CD4-positive, alpha-beta T cell treated with Interleukin-1 beta for 1 hour (primary cell): ENCODE measurements at places on chromosomes 2 and 18.
A peak's percentile ranks its signal among the peaks of the same experiment; 100 is the strongest.

DNA sequence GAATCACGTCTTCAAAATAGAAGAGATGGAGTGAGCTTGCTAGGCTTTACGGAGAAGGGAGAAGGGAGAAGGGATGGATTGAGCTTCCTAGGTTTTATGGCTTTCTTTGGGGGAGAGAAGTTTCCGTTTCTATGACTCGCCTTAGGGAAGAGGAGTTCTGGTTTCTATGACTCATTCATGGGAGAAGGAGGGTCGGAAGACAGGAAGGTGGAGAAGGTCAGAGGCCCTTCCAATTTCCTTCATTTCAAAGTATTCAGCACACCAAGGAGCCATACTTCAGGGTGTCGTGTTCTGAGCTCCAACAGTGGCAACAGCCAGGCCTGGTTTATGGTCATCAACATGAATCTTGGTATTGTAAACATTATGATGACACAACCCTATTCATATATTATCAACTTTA, 284.7 kb upstream of the VWC2L start:
- no peak for DNase-seq

DNA sequence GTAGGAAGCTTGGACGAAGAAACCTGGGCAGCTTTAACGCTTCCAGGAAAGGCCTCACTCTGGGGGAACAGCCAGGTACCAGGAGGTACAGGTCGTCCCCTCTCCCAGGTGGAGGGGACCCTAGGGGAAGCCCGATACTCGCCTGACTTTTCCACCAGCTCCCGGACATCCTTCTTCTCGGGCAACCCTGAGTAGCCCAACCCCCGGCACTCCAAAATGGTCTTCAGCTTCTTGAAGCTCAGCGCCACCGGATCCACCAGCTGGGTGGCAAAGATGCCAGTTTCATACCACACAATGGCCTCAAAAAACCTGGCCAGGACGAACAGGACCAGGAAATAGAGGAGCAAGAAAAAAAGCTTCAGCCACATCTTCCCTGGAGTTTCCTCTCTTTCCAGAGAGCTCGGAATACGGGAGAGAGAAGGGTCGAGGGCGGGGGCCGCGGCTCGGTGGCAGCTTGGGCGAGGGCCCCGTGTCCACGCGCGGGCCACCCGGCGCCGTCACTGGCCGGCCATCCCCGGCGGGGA, 1.1 kb downstream of the RNF103 start:
- peak; percentile 20 for DNase-seq

DNA sequence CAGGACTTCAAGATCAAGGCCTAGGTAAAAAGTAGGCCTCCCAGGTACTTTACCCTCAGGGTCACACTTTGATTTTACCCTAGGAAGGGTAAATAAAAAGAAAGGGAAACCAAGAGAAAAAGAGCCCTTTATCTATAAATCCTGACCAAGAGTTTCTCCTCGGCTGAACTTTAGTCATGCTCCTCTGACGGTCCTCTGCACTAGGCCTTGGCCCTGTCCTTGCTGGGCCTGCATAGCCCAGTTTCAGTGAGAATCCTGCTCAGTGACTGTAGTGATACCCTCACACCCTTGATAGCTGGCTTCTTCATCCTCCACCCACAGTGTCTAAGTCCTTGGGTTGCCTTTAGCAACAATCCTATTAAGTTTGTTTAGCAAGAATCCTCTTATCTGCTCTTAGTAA, 20.5 kb upstream of the ITSN2 start:
- no peak for DNase-seq

DNA sequence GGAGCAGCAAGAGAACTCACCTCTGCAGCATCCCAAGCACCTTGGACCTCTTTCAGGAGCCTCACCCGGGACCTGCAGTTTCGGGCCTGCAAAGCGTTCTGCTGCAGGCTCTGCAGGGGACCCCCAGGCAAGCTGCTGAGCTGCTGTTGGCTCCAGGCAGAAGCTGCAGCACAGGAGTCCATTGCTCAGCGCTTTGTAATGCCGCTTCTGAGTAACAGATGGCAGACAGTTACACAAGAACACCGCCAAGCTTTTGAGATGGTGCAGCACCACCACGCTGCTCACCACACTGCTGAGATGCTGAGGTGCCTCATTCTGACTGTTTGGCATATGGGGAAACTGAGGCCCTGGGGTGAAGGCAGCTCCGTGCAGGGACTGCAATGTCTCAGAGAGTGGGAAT, 1.9 kb upstream of the GALNT14 start:
- DNase-seq: no peak

- DNase-seq: no peak
These were observed 103.8 kb downstream of the TRIM43 start for GRCh38 chr2:95695613-95696012.

- no peak for DNase-seq
These were observed 77.6 kb downstream of the PTPN4 start for GRCh38 chr2:119837350-119837749.

DNA sequence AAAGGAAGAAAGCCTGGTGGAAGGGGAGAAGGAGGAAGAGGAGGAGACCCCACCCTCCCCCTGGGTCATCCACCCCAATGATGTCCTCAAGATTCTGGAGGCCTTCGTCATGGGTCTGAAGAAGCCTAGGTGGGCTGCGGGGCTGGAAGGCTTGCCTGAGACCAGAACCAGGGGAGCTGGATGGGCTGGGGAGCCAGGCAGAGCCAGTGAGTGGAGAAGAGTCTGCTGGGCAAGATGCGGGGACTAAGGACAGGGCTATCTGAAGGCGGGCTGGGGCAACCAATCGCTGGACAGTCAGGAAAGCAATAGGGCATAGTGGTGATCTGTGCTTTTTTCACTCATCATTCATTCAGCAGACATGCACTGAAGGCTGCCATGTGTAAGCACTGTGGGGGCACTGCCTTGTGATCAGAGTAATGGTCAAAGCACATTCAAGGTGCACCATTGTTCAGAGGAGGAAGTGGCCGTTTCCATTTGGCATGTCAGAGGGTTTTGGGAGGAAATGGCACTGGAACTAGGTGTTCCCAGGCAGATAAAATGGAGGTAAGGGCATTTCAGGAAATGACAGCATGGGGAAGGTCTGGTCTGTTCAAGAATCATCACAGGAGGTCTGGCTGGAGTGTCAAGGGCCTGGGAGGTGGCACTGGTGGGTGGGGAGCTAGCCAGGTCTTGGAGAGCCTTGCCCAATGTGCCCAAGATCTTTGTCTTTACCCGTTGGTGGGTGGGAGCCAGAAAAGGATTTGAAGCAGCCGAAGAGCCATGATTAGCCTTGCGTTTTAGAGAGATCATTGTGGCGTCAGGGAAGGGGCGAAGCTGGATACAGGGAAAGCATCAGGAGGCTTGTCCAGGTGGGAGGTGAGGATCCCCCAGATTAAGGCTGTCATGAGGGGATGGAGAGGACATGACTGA, 24.2 kb downstream of the OTOF start:
- no peak for DNase-seq

DNA sequence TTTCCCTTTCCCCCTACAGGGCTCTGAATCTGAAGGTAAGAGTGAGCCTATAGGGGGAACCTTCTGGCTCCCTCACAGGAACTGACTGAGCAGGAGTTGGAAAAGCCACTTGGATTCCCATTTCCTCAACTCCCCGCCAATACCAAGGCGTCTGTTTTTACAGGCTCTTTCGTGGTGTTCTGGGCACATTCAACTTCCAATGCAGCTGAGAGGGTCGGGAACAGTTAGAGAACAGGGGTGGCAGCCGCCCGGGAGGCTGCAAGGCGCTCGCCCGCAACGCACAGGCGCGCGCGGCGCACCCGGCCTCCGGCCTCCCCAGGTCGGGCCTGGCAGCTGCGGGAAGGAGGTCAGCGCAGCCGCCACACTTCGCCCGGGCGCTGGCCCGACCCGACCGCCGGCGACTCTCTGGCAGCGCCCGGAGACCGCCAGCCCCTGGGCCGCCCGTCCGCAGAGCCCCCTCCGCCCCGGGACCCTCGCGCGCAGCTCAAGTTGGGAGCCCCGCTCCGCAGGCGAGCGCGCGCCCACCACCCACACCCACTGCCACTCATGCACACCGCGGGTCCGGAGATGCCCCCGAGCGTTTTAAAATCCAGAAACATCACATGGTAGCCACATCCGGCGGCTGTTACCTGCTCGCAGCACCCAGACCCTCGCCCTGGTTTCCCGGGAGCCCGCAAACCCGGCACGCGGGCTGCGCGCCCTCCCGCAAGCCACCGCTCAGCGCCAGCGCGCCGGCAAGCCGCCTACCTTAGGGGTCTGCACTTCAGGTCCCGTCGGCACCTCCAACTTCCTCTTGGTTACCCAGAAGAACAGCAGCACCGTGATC, 816 bp downstream of the GALNT14 start:
- no peak for DNase-seq

- DNase-seq: no peak
These were observed 117.7 kb downstream of the RBMS1 start for GRCh38 chr2:160375802-160376469.

- no peak for DNase-seq
These were observed 216.1 kb downstream of the ICOS start for GRCh38 chr2:204152616-204153015.

DNA sequence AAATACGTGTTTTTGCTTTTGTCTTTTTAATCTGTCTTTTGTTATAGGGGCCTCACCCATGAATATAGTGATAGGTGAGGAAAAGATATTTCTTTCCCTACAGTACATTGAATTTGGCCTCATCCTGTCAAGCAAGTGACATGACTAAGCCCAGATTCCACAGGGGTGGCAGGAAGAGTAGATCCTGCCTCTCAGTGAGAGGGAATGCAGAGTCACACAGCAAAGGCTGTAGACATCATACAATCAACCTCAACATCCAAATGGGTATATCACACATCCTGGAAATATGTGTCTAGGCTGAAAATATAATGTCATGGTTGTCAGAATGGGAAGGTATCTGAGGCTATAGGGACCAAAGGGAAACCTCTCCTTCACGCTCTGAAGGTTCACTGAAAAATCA, 269.6 kb downstream of the CDH20 start:
- DNase-seq: no peak

DNA sequence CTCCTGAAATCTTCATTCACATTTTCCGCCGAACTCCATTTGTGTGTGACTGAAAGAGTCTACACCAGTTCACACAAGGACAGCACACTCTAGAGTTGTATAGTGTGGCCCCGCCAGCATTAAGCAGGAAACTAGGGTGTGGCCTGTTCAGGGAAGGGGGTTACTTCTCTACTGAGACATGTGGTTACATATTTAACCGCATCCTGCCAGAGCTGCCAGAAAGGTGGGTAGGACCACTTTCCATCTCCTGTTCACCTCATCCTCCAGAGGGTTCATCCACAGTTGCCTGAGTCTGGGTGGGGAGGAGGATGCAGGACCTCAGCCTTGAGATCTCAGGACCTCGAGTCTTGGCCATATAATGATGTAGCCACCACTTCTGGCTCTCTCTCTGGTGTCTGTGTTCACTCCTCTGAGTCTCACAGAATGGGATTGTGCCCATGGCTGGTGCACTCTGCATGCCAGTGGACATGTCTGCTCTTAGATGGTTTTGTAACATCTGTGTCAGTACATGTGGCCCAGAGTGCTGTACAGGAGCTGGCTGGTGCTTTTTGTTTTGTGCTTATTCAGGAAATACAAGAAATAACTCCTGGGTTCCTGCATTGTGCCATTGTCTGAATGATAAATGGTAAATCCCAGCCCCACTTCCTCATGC, 7.7 kb upstream of the SP140L start:
- peak; percentile 81 for DNase-seq

DNA sequence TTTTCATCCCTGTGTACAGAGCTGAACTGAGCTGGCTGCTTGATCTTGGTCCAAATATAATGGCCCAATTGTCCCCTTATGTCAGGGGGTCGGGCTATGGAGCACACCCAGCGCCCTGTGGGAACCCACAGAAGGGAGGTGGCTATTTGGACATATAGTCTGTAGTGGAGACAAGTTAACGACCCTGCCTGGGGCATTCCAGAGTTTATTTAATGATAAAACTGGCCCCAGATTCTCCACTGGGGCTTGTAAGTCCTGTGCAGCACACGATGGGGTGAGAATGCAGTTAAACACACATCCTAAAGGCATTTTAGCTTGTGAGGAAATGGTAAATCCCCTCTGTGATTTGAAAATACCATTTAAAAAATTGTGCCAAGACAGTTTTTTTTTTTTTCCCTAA, 72.9 kb downstream of the QPCT start:
- DNase-seq: no peak

DNA sequence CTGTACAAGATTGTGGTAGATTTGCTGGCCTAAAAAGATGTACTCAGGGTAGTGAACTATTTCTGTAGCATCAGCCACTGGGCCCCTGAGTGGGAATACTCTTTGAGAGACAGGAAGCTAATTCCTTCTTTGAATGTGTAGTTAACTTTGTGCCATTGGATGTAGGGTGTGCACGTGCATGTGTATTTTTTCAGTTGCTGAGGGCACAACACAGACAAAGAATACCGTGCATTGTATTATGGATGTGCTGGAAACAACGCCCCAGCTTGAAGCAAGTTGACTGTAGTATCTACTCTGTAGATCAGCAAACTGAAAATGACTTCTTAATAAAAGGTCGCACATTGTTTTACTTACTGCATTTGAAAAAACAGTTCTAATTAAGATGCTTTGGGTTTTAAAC, 14.1 kb downstream of the CRIM1 start:
- DNase-seq: no peak

- no peak for DNase-seq
These were observed 128.0 kb downstream of the SPP2 start for GRCh38 chr2:234178330-234179030.

DNA sequence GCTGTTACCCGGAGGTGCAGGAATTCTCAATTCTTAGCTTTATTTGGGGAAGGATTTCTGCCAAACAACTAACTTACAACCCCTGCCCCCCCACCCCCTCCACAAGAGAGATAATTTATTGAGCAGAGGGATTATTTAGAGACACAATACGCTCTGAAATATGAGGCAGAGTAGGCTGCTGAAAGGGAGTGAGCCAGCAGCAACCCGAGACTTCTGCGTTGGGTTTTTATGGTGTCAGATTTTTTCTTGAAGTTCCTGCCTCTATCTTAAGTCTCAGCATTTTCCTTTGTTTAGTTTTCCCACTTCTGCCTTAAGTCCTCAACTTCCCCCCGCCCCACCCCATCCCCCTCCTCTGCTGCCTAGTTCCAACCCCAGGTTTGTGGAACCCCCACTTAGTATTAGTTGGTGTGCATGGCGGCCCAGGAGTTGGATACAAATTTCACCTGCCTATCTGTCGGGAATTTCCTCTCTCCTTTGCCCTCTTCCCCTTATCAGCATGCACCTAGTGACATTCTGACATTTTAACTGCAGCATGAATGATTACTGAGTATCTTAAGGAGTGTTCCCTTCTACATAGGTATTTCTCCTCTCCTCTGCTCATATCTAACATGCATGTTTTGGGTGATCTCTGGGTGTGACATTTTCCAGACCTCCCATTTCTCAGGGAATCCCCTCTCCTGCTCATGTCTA, 1635.9 kb upstream of the LRRTM1 start:
- DNase-seq: no peak

DNA sequence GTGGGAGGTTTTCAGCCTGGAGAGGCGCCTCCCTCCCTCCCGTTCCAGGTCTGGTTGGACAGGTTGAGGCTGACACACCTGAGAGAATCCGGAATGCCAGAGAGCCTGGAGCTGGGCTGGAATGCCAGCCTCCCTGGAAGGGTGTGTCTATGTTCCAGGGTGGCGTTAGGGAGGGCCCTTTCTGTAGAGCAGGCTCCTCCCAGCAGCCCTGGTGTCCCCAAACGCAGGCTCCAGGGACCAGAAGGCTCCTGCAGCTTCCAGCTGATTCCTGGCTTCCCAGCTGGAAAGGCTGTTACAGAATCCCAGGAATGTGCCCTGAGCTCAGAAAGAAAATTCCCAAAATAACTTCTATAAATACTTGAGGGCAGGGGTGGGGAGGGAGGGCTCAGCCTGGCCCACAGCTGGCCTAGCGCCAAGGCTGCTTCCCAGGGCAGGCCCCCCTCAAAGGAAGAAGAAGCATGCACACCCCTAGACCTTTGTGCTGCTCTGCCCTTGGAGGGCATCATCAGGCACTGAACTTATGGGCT, 85.4 kb downstream of the STPG4 start:
- no peak for DNase-seq

- no peak for DNase-seq
These were observed 391.7 kb upstream of the CYRIA start for GRCh38 chr2:17057109-17058017.
